Activated CD4-positive, CD25-positive, alpha-beta regulatory T cell (primary cell): ENCODE measurements at places on chromosomes 7 and 10.
A peak's percentile ranks its signal among the peaks of the same experiment; 100 is the strongest.

GRCh38 chr10:79131836-79132631 is 63.3 kb downstream of the ZMIZ1 start:
- DNase-seq, result no peak

DNA sequence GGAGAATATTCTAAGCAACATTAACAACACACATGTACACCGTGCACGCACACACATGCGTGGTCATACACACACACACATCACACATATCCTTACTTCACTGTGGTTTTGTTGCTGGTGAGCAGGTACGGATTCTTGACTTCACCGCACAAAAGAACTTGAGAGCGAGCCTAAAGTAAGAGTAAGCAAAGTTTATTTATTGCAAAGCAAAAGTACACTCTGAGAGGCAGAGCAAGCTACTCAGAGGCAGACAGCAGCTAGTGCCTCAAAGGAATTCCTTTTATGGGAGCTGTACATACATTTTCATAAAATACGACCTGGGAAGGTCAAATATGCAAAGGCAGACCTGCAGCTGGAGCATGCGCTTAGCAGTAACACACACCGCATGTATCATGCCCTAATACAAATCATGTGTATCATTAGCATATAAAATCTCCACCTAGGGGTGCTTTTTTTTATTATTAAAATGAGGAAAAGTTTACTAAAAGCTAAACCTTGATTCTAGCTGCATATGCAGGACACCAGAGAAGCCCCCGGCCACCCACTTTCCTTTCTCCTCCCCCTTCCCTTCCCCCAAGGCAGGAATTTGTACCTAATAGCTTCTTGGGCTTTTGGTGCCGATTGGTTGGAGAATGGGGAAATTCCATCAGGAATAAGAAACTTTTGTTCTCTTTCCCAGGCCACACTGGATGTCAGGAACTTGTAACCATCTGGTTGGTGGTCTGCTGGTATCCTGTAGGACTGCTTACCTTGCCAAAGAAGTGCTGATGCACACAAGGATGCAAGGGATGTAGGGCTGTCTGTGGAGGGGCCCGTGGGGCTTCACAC is 16.5 kb upstream of the GPR37 start:
- no peak for DNase-seq

GRCh38 chr10:28681928-28682750 is 4.8 kb downstream of the BAMBI start:
- no peak for DNase-seq

GRCh38 chr10:11823122-11823988 is at the start of gene PROSER2:
TSS of gene PROSER2 (plus strand) at chr10:11823356. CDS start at chr10:11852078, 28,722 bp downstream.
- no peak for DNase-seq

DNA sequence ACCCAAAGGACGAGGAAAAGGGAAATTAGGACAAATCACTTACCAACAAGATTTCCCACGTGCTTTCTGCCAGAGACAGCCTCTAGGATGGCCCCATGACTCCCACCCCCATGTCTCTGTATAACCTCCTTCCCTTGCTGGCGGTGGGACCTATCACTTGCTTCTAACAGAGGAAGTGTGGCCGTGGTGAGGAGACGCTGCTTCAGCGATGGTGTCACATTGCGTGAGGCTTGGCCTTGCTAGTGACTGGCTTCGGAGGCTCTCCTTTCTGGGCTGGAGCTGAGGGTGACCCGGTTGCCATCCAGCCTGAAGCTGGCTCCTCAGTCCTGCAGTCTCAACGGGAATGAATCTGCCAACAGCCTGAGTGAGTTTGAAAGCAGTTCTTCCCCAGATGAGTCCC is 123.7 kb downstream of the ANLN start:
- DNase-seq, result no peak

DNA sequence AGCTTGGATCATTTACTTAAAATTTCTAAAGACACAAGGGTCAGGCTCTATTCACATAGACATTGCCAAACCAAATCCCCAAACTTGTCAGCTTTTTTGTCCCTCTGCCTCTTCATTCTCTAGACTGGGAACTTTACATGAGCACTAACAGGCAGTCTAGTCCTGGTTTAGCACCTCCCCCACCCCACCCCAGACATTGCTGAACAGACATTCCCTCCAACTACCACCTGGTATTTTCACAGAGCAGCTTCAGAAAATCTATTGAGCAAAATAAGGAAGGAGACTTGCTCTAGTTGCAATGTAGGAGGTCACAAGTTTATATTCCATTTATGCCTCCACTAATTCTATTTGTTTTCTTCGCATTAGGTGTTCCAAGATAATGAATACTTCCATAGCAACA is 56.8 kb upstream of the AASS start:
- DNase-seq, result no peak

DNA sequence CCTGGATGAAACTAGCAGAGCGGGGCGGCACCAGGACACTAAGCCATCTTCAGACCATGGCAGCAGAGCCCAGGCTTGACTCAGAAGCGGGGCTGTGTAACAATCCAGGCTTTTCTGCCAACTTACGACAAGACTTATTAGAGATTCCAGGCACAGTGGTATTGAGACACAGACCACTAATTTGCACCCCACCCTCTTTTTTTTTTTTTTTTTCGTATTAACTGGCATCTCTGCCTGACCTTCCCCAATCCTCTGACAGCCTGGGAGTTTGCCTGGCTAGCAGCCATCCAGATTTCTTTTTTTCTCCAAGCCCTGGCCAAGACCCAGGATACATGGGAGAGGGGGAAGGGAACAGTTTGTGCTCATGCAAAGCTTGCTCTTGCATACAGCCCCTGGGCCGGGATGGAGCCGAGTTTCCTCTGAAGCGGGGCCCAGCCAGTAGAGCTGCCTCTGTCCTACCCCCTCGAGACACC is 182.4 kb downstream of the PLXNA4 start:
- no peak for DNase-seq

- DNase-seq, result peak; percentile 26
Observed at GRCh38 chr10:6072215-6072934, 10.2 kb upstream of the IL2RA start.

GRCh38 chr7:92633211-92633906 is 43.2 kb upstream of the FAM133B start:
- no peak for DNase-seq

DNA sequence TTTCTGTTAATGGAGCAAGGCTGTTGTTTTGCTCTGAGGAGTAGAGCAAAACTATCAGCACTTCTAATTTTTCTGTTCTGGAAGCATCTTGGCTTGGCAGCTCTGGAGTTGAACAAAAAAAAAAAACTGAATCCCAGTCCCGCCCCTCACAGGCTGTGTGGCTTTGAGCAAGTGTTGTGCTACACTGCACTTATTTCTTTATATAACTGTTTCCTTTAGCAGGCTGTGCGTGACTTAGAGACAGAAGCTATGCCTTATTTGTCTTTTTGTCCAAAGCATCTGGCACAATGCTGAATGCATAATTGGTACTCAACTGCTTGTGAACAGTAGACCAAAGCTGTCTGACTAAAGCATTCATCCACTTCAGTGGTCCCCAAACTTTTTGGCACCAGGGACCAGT is 96.1 kb downstream of the AMPH start:
- no peak for DNase-seq
